Endothelial cell of umbilical vein (primary cell): ENCODE measurements at places on chromosomes 1 and 21. TPM values are rescaled to one million over a fixed set of nuclear protein-coding genes. Genes with fewer than 3 reads are reported as not detected.

GRCh38 chr1:160522622-160523345 lies at the start of gene SLAMF6:
TSS of gene SLAMF6 (minus strand) at chr1:160523255. CDS start at chr1:160523192, 63 bp downstream.
- no peaks in the 10 kb centered on the region for H3K27me3 ChIP-seq
- no peak within 1 kb of the TSS for H3K4me3 ChIP-seq
- H3K4me1 ChIP-seq = no peaks in the 10 kb centered on the region
- no peaks in the 10 kb centered on the region for H3K36me3 ChIP-seq
- no peak within 1 kb of the TSS for H3K27ac ChIP-seq

The APOBEC4 gene
- not detected in 2 replicates for polyA plus RNA-seq

- no peak for DNase-seq
- H3K27me3 ChIP-seq = no peaks in the 10 kb centered on the region
- no peaks in the 10 kb centered on the region for H3K4me1 ChIP-seq
- H3K4me3 ChIP-seq = no peak overlapping the region
Observed at GRCh38 chr21:33367309-33367973, 35.8 kb upstream of the IFNGR2 start.

- H3K27ac ChIP-seq = no peak overlapping the region
- H3K4me3 ChIP-seq = no peak overlapping the region
- DNase-seq = no peak
- H3K36me3 ChIP-seq = no peaks in the 10 kb centered on the region
- H3K4me1 ChIP-seq = no peaks in the 10 kb centered on the region
Observed at GRCh38 chr1:18412882-18413353, 67.8 kb upstream of the KLHDC7A start.

DNA sequence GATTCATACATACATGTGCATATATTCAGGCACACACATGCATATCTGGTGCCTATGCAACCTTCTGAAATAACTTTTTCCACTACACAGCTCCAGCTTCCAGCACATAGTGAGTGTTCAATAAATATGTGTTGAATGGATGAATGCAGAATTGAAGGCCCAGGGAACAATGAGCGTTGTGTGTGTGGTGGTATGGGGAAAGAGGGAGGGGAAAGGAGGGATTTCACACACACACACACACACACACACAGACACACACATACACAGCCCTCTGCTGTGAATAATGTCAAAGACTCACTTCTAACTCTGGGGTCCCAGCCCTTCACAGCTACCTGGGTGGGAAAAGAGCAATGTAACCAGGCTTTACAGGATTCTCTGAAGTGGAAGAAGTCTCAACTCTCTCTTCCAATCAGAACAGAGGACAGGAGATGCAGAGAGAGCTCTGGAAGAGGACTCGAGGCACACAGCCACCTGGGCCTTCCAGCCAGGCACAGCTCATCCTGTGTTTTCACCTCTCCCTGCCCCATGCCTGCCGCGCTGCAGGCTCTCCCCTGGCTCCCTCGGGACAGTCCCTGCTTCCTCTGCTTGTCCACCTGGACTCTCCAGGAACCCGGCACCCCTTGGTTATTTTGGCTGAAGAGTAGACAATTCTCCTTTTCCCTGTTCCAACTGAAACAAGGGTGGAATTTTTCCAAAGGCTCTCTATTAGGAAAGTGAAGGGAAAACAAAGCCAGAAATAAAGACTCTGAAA lies 5.4 kb upstream of the IGSF8 start:
- peaks cover 30% of the 10 kb centered on the region for H3K27me3 ChIP-seq
- H3K36me3 ChIP-seq = no peaks in the 10 kb centered on the region
- H3K4me3 ChIP-seq = no peak overlapping the region
- no peak for DNase-seq
- no peak overlapping the region for H3K27ac ChIP-seq

- no peaks in the 10 kb centered on the region for H3K27me3 ChIP-seq
- H3K27ac ChIP-seq = peak overlapping the region; percentile 41
- peaks cover 14% of the 10 kb centered on the region for H3K4me1 ChIP-seq
- H3K4me3 ChIP-seq = peak overlapping the region; percentile 98
- no peaks in the 10 kb centered on the region for H3K36me3 ChIP-seq
- no peak for DNase-seq
Observed at GRCh38 chr1:6580119-6580592, 362 bp downstream of the ZBTB48 start.

DNA sequence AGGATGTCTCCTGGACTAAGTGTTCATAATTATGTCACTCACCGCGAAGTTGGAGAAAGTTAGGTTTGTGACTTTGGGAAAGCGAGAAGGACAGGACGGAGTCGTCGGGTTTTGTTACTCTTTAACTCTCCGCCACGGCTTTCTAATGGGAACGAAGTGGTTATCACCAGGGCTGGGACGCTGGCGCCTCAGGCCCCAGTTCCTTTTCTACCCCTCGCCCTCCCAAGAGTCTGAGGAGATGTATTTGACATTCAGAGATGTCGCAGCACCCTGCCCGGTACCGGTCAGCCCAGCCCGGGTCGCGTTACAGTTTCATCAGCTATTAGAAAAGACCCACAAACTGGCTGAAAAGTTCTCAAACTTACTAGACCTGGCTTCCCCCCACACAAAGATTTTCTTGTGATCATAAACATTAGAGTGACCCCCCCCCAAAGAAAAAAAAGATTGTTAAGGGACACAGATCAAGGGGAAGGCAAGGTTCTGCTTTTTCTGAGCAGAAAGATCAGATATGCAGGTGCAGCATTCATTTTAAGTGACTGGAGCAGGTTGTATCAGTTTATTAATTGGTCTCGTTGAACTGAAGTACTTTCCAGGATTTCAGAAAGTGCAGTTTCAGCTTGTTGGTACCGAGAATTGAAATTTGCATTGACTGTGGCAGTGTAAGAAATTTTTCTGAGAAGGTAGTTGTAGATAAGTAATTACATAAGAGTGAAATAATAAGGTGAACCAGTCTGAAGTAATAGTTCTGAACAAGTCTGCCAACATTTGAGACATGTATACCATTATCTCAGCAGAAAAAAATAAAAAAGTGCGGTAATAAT lies 859 bp upstream of the ZBTB18 start:
- peaks cover 14% of the 10 kb centered on the region for H3K36me3 ChIP-seq
- peak overlapping the region; percentile 88 for H3K27ac ChIP-seq
- no peaks in the 10 kb centered on the region for H3K27me3 ChIP-seq
- peaks cover 33% of the 10 kb centered on the region for H3K4me1 ChIP-seq
- peak overlapping the region; percentile 93 for H3K4me3 ChIP-seq

DNA sequence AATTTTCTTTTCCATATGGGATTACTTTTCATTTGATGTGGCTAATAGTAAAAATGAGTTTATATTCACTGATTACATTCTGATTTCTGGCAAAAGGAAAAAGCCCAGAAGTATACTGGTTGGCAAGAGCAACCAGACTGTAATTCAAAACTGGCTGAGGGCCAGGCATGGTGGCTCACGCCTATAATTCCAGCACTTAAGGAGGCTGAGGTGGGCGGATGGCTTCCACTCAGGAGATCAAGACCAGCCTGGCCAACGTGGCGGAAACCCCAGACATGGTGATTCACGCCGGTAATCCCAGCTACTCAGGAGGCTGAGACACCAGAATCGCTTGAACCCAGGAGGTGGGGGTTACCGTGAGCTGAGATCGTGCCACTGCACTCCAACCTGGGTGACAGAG lies 14.5 kb downstream of the SYT11 start:
- H3K27me3 ChIP-seq = no peaks in the 10 kb centered on the region
- H3K4me1 ChIP-seq = no peaks in the 10 kb centered on the region
- no peaks in the 10 kb centered on the region for H3K36me3 ChIP-seq
- no peak overlapping the region for H3K27ac ChIP-seq

DNA sequence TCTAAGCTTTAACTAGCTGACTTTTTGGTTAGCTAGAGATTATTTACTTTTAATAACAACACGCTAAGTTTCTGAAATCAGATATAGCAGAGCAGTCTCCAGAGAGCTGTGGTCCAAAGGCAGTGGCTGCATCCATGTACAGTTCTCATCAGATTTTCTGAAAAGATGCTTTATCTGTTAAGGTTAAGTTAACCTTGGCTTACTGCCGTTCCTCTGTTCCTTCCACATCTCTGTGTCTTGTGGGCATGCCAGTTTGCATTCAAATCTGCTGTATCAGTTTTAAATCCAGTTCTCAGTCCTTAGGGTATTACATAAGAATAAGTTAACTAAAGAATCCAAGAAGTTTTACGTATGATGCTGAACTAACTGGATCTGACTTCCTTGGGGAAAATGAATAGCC lies 46.8 kb downstream of the SPATA46 start:
- no peaks in the 10 kb centered on the region for H3K27me3 ChIP-seq
- H3K36me3 ChIP-seq = no peaks in the 10 kb centered on the region
- DNase-seq = no peak
